ENCODE measurements at places on chromosomes 6 and 20. TPM values are rescaled to one million over a fixed set of nuclear protein-coding genes. Genes with fewer than 3 reads are reported as not detected.

- DNase-seq: no peak
Observed at GRCh38 chr6:38796006-38796405, 80.9 kb downstream of the DNAH8 start.

DNA sequence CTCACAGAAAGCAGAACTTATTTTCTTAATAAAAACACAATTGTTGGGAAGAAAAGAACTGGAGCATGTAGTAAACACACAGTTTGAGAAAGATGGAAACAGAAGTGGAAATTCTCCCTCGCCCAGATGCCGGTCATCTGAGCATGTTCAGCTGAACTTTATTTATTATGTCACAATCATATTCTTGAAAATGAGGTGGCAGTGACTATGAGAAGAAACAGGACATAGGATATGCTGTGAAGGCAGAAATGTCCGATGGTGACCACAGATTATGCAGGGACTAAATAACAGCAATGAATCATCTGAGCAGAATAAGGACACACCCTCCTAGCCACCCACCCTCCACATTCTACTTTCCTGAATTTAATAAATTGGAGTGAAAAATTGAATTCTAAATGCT lies 425.3 kb upstream of the NOX3 start:
- DNase-seq: peak; percentile 27

- DNase-seq: no peak
Observed at GRCh38 chr6:13256266-13257001, 71.9 kb downstream of the TBC1D7 start.

- DNase-seq: no peak
Observed at GRCh38 chr6:165321555-165322145, 12.2 kb upstream of the C6orf118 start.

- no peak for DNase-seq
Observed at GRCh38 chr20:34546751-34547181, 11.8 kb upstream of the MAP1LC3A start.

GRCh38 chr20:24792641-24793495 lies 156.2 kb upstream of the CST7 start:
- DNase-seq: no peak

DNA sequence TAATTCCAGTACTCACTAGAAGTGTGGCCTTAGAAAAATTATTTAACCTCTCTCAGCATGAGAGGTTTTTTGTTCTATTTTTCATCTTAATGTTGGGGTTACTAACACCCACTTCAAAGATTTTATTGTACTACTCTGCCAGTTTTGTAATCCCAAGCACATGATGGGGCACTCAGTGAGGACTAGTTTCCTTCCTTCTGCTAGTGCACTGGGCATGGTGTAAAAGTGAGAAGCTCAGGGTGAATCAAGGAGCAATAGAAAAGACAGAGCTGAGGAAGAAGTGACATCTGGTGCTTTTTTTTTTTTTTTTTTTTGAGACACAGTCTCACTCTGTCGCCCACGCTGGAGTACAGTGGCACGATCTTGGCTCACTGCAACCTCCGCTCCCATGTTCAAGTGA lies 439.4 kb upstream of the ARID1B start:
- DNase-seq: no peak

DNA sequence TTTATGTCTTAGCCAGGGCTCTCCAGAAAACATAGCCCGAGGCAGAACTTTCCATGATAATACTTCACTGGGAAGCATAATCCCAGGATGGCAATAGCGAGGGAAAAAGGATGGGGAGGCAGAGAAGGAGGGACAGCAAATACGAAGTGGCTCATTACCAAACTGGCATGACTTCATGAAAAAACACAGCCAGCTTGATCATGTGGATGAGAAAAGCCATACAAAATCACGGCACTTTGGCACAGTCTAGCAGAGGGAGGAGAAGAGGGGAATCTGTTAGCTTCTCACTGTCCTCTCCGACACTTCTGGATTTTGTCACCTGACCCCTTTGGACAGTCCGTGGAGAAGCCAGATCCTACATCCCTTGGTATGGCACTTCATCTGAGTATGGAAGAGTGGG lies 212.5 kb upstream of the GRIK2 start:
- no peak for DNase-seq

Gene FUT9
- not detected for total RNA-seq

Gene MYCT1
- total RNA-seq: 2.9 TPM

Gene CRISP3
- not detected for total RNA-seq

Gene RIN2
- 22.4 TPM for total RNA-seq

Gene PLCG1
- total RNA-seq: 79.6 TPM

Gene OR5V1
- not detected for total RNA-seq

Gene C6orf141
- 21.5 TPM for total RNA-seq

Gene CRIP3
- not detected for total RNA-seq

Gene BFSP1
- 9.7 TPM for total RNA-seq

Gene FOXQ1
- 0.24 TPM for total RNA-seq

All from A172 (cell line).